ENCODE measurements at places on chromosomes 6 and 20.

- no peak for DNase-seq
Observed at GRCh38 chr6:150352321-150353296, 16.2 kb upstream of the IYD start.

GRCh38 chr6:159074120-159074684, 29.4 kb upstream of the TAGAP start:
- DNase-seq: no peak

GRCh38 chr6:2351807-2352431, 106.5 kb upstream of the GMDS start:
- DNase-seq: no peak

DNA sequence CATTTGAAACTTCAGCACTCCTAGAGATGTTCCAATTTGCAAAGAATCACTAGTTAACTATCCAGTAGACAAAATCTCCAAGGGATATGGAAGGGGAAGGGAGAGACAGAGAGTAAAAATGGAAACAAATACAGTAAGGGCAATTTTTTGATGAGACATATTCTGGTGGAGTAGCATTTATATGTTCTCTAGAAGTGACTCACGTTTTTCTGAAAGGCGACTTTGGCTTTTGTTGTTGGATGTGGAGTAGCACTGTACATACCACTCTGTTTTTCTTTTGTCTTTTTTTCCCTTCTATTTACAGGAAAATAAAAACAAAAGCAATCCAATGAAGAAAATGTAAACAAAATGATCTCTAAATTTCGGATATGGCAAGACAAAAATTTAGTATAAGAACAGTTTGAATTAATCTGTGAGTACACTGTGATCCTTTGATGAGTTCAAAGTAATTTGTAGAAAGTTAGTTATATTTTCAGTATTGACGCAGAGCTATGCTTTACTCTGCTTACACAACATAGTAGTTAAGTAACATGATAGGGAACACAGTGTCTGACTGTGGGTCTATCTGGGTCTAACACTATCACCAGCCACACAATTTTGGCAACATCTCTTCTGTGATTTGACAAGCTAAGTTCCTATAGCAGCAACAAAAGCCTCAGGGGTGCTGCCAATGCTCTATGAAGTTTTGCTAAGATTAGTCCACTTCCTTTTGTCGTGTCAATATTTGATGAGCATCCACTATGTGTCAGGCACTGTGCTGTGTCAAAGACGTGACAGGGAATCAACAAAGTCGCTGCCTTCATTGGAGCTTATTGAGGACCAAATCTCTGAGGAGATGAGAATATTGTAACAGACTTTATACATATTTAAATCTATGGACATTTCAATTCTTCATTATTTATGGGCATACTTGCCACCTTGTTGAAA, 27.3 kb upstream of the TAGAP start:
- no peak for DNase-seq

DNA sequence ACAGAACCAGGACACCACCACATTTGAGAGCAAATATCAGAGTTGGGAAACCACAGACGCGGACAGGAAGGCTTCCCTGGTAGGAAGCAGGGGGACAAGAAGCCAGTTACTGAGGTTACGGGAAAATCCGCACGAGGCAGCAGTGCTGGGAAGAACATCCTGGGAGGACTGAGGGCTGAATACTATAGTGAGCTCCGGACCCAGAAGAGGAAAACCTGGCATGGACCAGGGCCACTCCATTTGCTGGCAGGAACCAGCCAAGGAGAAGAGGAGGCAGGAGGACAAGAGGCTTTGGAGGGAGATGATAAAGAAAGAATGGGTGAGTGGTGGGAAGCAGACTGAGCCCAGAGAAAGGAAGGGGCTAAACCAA, 6.1 kb upstream of the DSN1 start:
- DNase-seq: peak; percentile 63

GRCh38 chr6:15476631-15477380, 186.0 kb downstream of the DTNBP1 start:
- no peak for DNase-seq

DNA sequence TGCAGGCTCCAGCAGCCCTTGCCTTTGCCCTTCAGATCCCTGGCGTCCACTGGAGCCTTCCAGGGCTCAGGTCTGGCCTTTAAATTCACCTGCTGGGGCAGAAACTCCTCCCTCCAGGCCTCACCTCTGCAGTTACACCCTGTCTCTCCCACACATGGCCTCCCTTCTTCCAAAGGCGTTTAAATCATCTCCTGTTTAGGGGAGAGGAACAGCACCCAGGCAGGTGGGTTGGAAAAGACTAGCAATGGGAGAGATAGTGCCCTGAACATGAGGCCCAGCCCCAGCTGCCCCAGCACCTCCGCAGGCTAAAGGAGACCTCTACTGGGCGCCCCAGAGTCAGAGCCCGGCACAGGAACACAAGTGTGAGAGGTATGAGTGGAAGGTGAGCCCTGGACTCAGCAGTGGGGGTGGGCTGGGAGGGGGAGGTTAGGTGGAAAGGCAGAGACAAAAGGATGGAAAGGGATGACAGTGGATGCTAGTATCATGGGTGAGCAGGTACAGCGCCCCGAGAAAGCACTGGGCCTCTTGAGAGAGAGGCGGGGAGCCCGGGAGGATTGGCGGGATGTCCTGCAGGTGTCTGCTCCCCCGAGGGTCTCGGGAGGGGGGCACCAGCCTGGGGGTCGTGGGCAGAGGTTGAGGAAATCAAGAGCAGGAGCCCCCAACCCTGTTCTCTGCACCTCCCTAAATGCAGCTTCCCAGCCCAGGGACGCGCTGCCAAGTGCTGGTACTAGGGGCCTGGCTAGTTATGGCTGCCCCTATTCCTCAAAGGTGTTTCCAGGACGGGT, at the start of gene CST9:
Gene CST9 (minus strand): TSS at position 51 of the 785 bp plus-strand sequence. CDS start 53 bp downstream, outside the sequence.
- DNase-seq: no peak

Data from RWPE2 (cell line).